ENCODE measurements at places on chromosomes 16 and 17.
A peak's percentile ranks its signal among the peaks of the same experiment; 100 is the strongest.

DNA sequence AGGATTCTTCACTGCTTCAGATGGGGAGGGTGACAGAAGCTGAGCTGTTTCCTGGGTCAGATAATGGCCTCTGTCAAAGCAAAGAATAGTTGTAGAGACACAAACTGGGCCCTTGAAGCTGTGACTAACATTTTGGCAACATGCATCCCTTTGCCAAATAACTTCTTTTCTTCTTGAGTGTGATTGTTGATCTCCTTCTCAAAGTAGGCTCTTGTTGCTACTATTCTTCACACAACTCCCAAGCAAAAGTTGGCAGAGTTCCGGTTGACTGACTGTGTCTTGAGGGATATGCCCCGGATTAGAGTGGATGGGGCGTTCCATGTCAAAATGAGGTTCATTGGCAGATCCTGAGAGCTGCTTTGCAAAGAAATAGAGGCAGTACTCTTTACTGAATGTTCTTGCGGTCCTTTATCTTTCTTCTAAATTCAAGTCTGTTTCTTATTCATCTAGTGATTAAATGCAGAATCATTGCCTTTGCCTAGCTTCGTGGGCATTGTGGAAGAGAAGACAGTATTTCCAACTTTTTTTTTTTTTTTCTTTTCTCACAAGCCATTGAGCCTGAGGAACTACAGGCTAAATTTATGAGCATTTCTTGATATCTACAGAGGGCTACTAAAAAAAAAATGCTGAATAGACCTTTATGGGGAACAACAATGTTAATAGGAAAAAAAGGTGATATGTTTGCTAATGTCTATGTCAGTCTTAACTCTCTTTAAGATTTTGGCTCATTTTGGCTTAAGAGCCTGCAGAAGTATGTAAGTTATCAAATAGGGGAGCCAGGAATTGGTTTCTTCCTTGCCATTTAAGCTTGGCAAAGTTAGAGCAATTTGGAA is 5.8 kb downstream of the WIPF2 start:
- no peak for DNase-seq

DNA sequence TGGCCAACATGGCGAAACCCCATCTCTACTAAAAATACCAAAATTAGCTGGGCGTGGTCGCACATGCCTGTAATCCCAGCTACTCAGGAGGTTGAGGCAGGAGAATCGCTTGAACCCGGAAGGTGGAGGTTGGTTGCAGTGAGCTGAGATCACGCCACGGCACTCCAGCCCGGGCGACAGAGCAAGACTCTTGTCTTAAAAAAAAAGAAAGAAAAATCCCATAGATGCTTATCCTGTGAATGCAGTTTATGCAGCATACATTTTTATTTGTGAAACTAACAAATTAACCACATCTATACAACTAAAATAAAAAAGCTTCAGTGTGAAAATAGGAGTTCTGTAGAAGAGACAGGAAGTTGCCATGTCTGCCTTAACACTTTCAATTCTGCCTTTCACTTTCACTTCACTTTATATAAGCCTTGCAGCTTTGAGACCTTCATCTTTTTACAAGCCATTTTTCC is 7.1 kb downstream of the IGSF6 start:
- peak; percentile 55 for DNase-seq

GRCh38 chr16:49964973-49965372 is 60.1 kb upstream of the CNEP1R1 start:
- no peak for DNase-seq

- no peak for DNase-seq
These were observed 10.0 kb downstream of the POLDIP2 start for GRCh38 chr17:28347261-28347891.

- DNase-seq = no peak
These were observed 41.8 kb downstream of the CDH3 start for GRCh38 chr16:68686905-68687304.

DNA sequence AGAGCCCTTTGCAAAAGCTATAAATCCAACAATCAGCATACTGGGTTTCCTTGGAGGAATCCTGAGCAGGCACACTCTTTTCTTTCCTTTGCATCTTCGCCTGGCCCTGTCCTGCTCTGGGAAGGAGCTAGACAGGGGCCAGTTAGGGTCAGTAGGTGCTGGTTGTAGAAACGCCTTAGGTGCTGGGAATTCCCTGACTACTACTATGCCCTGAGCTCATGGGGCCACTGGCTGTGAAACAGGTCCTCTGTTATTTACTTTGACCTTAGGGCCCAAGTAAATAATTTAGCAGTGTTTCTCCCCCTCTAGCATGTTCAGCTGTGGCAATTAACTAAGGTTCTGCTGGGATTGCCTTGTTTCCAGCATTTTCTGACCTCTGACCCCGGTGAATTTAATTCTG is 15.8 kb upstream of the WSCD1 start:
- DNase-seq = no peak

DNA sequence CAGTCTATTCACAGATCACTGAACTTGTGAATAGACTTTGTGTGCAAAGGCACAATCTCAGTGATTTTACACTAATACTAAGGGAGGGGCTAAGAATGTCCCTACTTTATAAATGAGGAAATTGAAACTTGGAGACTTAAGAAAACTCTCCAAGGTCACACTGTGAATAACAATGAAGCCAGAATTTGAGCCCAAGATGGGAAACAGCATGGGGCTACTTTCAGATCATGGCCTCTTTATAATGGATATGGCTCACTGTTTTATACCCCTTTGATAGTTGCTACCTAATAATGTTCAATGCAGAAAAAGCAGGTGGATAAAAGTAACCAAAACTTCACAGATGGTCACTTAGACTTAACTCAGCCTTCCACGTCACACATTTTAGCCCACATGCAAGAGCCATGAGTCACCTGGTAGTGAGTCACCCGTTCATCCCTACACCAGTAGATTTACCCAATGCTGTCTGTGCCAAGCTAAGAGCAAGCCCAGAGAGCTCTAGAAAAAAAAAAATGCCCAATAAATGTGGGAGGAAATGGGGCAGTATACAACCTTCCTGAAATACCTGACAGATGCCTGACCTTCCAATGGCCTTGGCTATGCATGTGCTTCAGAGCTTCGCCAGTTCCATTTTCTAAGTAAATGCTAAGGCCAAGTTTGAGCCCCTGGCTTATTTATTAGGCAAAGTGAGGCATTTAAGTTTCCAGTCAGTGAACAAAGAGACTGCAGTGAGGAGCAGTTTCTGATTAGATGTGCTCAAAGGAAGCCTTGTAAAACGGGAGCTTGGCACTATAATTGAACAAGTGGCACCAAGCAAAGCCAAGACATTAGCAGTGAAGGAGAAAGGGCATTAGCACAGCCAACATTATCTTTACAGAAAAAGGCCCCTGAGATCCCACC is 219.7 kb downstream of the TMEM114 start:
- no peak for DNase-seq

DNA sequence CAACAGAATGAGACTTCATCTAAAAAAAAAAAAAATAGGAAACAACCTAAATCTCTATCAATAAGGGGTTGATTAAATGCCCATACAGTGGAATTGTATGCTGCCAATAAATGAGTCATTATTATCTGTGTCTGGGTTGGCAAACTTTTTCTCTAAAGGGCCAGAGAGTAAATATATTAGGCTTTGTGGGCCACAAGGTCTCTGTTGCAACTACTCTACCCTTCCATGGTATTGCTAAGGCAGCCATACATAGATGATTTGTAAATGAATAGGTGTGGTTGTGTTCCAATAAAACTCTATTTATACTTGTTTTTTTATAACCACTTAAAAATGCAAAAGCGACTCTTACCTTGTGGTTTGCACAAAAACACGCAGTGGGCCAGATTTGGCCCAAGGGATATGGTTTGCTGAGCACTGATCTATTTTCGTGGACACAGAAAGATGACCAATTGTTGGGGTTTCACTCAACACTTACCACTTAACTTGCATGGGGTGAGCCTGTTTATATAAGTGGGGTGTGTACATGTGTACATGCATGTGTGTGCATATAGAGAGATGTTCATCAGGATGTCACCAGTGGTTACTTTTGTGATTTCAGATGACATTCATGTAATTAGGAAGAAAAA is 12.4 kb upstream of the IL4R start:
- no peak for DNase-seq

DNA sequence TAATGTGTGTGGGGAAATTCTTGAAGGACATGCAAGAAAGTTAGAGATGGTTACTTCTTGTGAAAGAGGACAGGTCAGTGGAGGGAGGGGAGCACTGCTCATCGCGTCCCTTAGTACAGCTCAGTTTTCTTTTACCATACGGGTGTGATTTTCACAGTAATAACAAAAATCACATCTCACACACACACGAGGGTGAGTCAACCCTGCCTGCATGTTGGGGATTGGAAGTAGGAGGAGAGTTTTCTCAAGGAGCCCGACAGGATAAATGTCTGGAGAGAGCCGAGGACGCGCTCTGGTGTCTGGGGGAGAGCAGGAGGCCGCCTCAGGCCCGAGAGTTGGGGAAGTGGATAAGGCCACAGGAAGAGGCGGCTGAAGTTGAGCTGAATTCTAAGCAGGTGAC is 16.4 kb downstream of the PLCD3 start:
- no peak for DNase-seq

- peak; percentile 4 for DNase-seq
These were observed 115.2 kb upstream of the NETO2 start for GRCh38 chr16:47258874-47259461.

- no peak for DNase-seq
These were observed 67.9 kb downstream of the N4BP1 start for GRCh38 chr16:48542020-48542473.

GRCh38 chr16:13997526-13997925 is 73.6 kb upstream of the MRTFB start:
- DNase-seq = no peak

DNA sequence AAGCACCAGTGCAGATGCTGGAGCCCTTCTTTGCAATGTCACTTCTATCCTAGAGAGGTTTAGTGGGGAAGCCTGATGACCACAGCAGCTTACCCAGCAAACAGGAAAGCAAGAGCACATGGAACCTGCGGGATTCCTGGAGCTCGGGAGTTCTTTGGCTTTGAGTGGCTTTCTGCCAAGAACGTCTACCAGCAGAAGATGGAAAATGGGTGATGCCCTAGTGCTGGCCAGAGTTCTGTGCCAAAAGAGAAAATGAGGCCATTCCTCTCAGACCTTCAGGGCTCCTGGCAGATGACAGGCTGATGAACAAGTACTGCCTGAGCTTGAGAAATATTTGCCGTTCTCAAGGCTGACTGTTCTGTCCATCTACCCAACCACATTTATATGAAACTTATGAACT is 332.1 kb upstream of the CCL2 start:
- DNase-seq = no peak

GRCh38 chr17:74449773-74450172 is 16.7 kb upstream of the CD300A start:
- DNase-seq = no peak

DNA sequence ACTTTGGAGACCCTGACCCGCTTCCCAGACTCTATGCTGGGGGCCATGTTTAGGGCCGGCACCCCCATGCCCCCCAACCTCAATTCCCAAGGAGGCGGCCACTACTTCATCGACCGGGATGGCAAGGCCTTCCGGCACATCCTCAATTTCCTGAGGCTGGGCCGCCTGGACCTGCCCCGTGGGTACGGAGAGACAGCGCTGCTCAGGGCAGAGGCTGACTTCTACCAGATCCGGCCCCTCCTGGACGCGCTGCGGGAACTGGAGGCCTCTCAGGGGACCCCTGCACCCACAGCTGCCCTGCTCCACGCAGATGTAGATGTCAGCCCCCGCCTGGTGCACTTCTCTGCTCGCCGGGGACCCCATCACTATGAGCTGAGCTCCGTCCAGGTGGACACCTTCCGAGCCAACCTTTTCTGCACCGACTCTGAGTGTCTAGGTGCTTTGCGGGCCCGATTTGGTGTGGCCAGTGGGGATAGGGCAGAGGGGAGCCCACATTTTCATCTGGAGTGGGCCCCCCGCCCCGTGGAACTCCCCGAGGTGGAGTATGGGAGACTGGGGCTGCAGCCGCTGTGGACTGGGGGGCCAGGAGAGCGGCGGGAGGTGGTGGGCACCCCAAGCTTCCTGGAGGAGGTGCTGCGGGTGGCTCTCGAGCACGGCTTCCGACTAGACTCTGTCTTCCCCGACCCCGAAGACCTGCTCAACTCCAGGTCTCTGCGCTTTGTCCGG is 1.1 kb downstream of the KCTD11 start:
- no peak for DNase-seq

DNA sequence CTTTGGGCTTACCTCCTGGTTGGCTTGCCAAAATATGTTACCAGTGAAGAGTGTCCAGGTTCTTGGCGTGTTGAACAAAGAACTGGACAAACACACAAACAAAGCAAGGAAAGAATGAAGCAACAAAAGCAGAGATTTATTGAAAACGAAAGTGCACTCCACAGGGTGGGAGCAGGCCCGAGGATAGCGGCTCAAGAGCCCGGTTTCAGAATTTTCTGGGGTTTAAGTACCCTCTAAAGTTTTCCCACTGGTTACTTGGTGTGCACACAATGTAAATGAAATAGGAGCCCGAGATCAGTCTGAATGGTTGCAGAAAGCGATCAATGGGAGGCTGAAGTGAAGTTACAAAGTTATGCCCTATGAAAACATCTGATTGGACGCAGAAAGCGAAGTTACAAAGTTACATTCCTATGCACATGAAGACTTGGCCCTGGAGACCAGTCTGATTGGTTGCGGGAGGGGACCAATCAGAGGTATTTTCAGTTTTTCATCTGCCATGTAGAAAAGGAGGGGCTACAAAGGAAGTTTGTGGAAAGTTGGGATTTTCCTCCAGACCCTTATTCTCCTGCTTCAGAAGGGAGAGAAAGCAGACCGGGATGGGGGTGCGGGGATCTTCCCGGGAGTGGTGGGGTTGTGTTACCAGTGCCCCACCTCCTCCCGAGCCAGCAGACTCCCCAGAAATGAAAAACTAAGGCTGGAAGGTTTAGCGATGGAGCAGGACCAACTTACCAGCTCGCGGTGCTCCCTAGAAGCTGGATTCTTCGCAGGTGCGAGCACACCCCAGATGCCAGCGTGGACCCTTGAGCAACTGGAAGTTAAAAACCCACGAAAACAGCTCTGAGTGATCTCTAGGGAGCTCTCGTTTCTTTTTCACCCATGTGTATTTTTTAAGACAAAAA is at the start of gene SLFN12:
SLFN12 (minus strand) TSS at position 325 of the 899 bp plus-strand sequence. CDS start 9,472 bp downstream, outside the sequence.
- peak; percentile 76 for DNase-seq

DNA sequence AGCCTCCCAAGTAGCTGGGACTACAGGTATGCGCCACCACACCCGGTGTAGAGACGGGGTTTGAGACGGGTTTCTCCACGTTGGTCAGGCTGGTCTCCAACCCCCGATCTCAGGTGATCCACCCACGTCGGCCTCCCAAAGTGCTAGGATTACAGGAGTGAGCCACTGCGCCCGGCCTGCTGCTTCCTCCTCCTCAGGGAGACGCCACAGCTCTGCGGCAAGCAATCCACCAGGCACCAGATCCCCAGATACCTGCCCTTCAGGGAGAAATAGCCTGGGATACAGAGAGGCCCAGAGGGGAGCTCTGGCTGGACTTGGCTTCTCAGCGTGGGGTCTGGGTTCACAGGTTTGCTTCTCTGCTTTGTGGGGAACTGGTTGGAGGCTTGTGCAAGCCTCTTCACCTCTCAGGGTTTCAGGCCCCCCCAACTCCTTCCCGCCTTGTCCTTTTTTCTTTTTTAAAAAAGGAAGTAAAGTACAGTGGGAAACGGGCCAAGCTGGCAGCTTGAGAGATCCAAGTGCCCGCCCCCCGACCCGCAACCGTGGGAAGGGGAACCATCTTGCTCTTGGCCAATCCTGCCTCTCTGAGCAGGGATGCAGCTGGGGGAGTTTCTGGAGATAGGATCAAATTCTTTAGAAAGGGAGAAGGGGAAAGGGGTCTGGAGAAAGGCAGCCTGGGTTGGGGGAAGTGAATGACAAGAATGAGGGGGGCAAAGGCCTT is 2.6 kb upstream of the SPHK1 start:
- no peak for DNase-seq

GRCh38 chr17:58920773-58921172 is 165.1 kb downstream of the PPM1E start:
- no peak for DNase-seq

Measured in CD4-positive, alpha-beta T cell treated with Interleukin-15 for 4 hours (primary cell).